Activated T-helper 1 cell treated with anti-CD3 and anti-CD28 coated beads, Interleukin-2, amount 50 U/mL, for 16 hours (primary cell): ENCODE measurements at places on chromosomes 3 and 15.

- DNase-seq: no peak
Measured at GRCh38 chr3:112116748-112117186, 16.3 kb downstream of the GCSAM start.

- DNase-seq: no peak
Measured at GRCh38 chr15:71677352-71677751, 133.0 kb upstream of the NR2E3 start.

DNA sequence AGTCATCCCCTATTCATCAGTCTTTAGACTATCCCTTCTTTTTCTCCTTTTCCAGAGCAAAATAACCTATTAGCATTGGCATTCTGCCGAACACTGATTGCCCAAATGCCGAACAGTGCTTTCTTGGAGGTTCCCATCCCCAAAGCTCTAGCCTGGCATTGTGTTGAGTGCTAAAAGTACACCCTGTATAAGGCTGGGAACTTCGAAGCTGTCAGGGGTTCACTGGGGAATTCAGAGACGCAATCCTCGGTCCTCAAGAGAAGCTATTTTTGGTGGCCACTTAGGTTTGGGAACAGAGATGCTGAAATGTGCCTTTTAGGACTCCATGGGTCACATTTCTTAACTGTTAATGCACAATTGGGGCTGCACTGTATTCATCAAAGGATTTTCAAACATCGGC, 8.4 kb downstream of the FRMD5 start:
- DNase-seq: no peak

DNA sequence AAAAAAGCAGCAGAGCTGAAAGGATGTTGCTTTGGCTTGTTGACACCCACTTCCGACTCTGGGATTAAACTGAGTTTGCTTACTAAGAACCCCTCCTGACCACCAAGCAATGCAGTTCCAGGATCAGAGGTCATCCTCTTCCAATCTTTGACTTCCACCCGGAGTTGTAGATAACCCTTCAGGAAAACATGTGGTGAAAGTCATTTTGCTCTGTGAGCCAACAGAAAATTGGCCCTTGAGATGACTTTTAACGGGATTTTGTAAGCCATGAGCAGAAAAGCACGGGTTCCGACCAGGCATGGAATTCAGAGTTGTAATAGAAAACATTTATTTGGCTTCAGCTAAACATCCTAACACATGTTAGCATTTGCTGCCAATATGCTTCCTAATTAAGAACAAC, 171.6 kb upstream of the NR2F2 start:
- no peak for DNase-seq

- DNase-seq: no peak
Measured at GRCh38 chr3:48425281-48425812, 4.5 kb downstream of the PLXNB1 start.
